ENCODE measurements at places on chromosomes 1 and 21.

DNA sequence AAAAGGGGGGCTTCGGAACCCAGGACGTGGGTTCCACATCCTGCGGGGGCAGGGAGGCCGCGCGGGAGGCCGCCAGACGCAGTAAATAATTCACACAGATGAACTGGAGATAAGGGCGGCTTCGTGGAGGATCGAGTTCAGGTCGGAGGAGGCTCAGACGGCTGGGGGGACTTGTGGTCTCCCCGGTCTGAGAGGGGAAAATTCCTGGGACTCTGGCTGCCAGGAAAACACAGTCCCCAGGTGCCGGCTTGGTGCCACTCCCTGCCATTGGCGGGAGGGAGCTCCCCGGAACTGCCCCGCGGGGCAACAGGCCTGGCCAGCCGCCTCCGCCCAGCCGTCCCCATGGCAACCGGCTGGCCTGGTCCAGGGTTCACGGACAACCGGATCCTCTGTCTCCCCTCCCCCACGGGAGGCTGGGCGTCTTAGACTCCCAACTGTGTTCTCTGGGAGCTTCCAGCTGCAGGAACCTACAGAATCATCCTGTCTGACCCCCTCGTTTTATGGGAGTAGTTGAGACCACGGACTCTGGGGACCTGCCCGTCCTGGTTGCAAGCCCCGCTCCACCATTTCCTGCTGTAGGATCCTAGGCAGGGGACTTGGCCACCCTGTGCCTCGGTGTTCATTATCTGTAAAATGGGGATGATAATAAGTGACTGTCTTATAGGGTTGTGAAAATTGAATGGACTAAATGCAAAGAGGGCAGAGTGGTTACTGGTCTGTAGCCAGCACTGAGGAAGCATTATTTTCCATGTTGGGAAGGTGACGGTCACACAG is 9.6 kb downstream of the CAMK2N1 start:
- peak; percentile 76 for DNase-seq

GRCh38 chr1:3350506-3351261 is 103.8 kb upstream of the ARHGEF16 start:
- DNase-seq = no peak

GRCh38 chr1:89523572-89524368 is 859 bp upstream of the LRRC8B start:
- DNase-seq = peak; percentile 91

GRCh38 chr1:212485913-212486618 is 53.3 kb downstream of the NENF start:
- DNase-seq = no peak

GRCh38 chr1:204348722-204349121 is 11.0 kb downstream of the PLEKHA6 start:
- DNase-seq = peak; percentile 87

DNA sequence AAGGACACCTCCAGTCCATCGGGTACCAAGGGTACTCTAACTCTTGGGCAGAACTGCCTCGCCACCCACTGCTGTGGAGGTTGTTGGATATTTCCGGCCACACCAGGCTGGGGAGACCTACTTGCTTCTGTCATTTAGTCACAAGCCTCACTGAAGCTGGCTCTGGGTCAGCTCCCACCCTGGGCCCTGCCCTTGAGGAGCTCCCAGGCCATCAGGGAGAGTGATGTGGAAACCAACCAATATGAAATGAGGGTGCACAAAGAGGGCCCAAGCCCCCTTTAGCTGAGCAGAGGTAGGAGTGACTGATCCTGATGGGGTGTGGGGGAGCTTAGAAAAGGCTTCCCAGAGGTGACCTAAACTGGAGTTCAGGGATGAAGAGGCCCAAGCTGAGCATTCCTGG is 19.6 kb downstream of the PARS2 start:
- DNase-seq = no peak

- no peak for DNase-seq
Observed at GRCh38 chr1:92447033-92447681, 39.6 kb downstream of the GFI1 start.

DNA sequence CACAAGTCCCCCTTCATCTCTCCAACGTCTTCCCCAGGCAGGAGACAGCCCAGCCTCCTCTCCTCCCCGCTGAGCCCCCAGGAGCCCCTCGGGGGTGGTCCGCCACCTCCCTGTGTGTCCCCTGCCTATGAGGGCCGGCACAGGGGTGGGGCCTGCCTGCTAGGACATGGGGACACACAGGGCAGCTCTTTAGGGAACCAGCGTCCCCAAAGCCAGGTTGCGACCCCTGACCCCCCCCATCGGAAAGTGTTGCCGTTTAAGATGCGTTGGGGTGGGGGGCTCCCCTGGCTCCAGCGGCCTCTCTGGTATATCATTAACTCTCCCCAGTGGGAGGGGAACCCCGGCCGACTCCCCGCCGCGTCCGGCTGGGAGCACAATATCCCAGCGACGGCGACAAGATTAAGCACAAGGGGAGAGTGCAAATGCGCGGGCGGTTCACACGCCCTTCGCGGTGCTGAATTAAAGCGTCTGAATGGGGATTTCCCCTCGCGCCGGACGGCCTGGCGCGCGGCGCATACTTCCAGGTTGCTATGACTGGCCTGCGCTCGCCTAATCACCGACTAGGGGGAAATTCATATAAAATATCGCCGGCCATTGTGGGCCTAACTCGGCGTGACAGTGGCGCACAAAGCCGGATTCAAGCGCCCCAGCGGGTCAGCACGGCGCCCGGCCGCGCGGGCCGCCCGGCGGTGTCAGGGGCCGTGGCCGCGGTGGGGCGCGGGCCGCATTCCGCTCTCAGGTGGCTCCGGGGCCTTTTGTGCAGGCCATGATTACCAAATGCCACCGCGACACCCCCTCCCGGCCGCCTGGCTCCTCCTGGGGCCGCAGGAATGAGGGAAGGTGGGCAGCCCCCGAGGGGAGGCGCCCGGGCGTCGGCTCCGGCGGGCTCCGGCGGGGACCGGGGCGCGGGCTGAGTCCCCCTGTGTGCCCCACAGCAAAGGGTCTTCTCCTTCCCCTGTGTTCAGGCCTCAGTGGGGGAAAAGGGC is 30.9 kb downstream of the WNT3A start:
- no peak for DNase-seq

- DNase-seq = no peak
Observed at GRCh38 chr1:180431683-180432082, 70.7 kb downstream of the ACBD6 start.

DNA sequence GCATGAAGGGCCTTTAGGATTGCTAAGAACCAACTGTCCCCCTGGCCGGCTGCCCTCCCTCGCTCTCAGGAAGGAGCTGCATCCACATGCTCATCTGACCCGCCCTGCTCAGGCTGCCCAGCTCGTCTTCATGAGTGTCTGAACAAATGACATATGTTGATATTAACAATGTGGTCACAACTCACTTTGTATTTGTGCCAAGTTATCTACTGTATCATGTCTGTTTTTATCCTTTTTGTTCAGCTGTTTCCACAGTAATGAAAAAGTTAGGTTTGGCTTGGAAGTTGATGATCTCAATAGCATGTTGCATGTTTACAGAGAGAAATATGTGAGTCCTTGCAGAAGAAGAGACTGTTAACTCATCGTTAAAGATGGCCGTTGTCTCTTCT is 75.1 kb downstream of the PHTF1 start:
- no peak for DNase-seq

DNA sequence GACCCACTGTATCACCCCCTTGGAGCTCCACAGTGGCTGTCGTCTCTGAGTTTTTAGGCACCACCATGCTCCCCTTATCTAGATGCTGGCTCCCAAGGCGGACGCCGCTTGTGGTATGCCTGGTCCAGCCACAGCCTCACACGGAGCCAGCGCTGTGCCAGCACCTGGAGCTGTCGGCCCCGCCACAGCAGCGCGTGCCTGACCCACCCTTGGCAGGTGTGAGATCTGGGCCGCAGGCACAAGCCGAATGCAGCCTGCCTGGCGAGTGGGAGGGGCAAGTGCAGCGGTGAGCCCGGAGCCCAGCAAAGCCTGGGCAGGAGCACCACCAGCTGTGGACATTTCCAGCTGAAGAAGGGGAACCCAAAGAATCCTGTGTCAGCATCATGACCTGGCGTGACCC is 91.9 kb upstream of the BACE2 start:
- no peak for DNase-seq

DNA sequence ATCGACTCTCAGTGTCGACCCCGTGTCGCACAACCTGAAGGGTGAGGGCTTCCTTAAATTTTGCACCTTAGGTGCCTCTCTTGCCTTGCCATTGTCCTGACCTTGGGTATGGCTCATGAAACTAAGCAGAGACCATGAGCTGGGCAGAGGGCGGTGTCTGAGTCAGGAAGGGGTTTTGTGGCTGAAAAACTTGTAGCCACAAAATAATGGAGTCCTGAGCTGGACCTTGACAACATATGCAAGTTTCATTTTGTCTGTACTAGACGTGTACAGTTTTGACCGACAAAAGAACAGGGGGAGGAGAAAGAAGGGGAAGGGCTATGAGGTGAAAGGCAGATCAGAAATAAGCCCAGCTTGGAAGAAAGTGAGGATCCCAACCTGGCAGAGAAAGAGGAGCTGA is 8.3 kb upstream of the RUNX1 start:
- no peak for DNase-seq

DNA sequence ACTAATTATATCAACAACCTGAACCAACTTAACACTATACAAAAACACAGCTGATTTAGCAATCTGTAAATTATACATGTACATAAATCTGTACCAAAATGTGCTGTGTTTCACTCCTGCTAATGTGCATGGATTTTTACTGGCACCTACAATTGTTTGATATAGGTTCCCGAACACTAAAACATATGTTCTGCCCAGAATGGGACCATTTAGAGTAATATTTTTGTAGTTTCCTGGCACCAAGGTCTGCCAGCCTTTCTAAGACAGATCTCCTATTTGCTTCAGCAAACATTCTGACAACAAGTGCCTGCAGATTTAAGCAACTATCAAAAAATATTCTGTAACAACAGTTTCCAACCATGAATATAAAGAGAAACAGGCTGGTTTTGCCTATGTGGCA is 4.2 kb downstream of the KCNH1 start:
- no peak for DNase-seq

DNA sequence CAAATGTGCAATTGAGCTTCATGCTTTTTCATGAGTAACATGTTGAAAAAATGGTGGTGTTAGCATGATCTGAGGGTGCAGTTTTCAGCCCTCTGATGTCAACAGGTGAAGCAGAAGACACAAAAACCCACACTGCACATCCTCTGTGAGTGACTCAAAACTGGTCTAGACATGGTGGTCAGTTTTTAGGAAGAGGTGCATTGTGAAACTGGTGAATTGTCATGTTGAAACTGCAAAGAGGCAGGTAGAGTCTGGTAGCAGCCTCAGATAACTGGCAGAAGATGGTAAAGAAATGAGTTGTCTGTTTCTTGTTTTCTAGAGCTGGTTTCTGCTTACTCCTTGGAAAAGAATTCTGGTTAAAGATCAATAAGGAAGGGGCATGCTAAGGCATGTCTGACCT is 97.3 kb upstream of the HMCN1 start:
- DNase-seq = no peak

DNA sequence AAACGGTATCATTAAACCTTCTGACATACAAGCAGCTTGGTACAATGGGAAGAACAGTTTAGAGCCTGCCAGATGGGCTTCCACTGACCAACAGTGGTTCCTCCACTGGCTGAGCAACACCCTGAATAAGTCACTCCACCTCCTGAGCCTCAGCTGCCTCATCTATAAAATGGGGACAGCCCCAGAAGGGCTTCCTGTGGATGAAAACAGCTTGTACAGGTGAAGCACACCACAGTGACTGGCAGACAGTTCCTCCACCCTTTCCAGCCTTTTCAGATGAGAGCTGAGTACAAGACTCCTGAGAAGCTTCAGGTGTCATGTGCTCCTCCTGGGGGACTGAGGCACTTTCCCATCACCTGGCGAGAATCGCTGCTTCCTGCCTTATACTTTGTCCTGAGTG is 2.1 kb downstream of the CAPZB start:
- DNase-seq = no peak

DNA sequence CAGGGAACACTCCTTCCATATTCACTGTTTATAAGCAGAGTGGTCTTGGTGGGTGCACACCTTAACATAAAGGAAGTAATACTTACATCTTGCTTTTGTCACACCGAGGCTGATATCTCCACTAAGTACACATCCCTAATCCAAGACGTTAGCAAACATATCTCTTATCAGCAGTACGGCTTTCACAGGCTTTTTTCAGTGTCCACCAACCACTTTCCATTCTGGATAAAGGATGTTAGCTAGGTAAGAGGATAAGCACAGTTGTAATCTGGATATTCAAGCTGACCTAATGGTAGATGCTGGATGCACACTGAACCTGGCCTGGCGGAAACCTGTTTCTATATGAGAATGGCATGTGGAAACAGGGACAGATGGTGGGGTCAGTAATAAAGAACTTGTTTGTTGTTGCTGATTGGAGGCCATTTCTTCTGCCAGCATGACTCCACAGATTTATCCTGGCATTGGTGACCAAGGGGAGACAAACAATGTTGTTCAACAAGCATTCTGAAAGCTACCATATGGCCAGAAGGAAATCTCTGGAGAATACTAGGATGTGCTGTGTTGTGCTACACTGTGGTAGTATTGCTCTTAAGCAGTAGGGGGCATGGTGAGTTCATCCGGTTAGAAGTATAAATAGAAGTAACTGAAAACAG is 416.4 kb downstream of the PTBP2 start:
- DNase-seq = peak; percentile 71

Data from SK-N-DZ (cell line).